ENCODE measurements at places on chromosomes 3 and 15.

GRCh38 chr15:75061272-75061671 lies 37.9 kb downstream of the PPCDC start:
- DNase-seq: peak; percentile 71

- DNase-seq: no peak
Observed at GRCh38 chr3:3991598-3991997, 192.4 kb downstream of the LRRN1 start.

DNA sequence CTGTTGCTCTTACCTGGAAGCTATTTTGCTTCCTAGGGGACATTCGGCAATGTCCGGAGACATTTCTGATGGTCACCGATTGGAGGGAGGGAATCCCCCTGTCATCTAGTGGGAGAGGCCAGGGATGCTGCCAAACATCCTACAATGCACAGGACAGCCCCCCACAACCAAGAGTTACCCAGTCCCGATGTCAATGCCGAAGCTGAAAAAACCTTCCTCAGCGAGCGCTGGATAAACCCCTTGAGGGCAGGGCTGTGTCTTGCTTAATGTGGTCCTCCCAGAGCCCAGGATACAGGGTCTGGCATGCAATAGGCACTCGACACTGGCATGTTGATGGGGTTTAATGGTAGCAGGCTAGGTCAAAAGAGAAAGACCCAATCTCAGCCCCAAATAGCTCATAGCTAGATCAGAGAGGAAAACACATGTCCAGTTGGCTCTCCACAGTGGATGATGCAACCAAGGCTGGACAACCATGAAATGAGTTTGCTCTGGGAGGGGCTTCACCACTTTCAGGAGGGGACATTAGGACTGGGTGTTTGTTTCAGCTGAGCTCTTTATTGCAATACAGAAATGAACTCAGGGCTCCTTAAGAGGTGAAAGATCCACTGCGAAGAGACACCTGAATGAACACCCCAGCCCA lies 16.5 kb upstream of the PAQR5 start:
- no peak for DNase-seq

DNA sequence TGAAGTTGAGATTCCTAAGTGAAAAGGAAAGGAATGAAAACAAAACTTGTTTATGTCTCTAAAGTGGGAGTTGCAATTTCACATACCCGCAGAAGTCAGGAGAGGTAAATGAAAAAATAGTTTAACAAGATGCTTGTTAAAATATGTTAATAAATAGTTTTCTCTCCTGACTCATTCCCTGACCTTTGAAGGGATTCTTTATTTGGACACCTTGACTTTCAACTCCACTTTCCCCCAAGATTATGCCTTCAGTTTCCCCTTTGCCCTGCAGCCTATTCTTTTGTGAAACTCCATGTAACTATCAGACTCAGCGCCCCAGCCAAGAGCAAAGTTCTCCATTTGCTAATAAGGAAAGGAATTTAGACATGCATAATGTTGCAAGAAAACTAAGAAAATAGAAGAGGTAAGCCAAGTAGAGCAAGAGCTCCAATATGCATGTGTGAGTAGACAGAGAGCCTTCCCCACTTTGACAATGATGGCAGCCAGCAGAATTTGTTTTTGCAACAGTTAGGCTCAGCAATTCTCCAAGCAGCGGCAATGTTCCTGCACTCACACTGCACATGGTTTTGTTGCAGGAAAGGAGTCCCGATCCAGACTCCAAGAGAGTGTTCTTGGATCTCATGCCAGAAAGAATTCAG lies 61.2 kb downstream of the CD200 start:
- DNase-seq: no peak

- DNase-seq: no peak
Observed at GRCh38 chr15:48834756-48835155, 23.9 kb upstream of the CEP152 start.

DNA sequence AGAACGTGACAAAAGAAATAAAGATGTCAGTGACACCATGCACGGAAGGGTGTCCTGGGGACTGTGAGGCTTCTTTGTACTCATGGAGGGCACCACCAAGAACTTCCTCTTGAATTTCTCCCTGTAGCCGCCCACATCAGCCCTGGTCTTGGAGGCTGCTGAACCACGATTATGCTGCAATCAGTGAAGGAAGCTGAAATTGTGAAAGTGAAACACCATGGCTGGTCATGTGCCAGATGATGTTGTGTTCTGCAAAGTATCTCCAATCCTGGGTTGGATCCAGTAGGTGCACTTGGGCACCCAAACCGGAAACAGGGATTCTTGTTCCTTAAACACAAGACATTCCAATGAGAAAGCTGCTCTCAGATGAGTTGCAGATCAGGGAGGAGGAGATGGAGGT lies 104.4 kb upstream of the GOLGA6L6 start:
- no peak for DNase-seq

- no peak for DNase-seq
Observed at GRCh38 chr3:59515966-59516365, 466.1 kb upstream of the CFAP20DC start.

- no peak for DNase-seq
Observed at GRCh38 chr3:21790466-21790865, 39.5 kb upstream of the ZNF385D start.

All from GDM1 (cell line).